ENCODE measurements at places on chromosomes 6 and 20.

- no peak for DNase-seq
These were observed 271.0 kb downstream of the ZNF217 start for GRCh38 chr20:53322651-53323050.

DNA sequence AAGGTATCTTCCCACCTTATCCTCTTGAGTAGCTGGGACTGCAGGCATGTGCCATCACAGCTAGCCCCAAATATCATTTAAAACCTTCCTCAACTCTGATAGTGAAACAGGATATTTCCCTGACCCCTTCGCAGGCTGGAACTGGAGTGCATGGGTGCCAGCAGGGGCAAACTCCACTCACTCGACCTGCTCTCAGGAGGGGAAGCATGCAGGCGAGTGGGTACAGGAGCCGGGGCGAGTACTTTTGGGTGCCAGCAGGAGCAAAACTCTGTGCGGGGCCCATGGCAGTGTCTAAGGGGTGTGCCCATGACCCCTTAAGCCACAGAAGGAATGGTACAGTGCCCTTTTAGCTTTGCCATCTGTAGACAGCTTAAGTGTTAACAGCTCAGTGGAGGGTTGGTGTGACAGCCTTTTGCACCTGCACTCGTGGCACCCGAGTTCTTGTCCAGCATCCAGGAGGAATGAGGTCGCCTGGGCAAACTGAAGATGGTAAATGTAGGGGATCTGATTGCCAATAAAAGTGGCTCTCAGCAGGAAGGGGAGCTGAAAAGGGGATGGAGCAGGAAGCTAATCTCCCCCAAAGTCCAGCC lies 155.1 kb downstream of the CDK19 start:
- no peak for DNase-seq

DNA sequence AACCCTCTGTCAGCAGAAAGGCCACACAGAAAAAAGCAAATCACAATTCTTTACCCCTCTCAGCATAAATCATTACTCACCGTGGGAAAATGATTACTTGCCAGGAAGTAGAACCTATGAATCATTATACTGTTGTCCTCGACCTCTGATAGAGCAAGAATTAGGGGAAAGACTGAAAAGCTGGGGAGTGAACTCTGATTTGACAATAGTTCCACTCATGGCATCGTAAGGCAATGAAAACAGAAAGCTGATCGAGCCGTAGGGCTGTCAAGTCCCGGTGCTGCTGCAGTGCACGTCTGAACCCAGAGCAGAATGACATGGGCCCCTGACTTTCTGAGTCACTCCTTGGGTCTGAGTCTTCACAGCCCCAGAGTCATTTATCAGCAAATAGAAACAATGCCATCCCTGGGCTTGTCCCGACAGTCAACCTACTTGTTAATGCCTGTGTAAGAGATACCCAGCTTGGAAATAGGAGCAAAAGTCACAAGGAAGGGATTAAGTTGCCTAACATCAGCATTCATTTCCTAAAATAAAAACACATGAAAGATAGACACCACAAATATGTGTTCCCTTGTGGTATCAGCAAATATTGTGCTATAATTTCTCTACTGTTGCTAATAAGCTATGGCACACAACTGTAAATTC lies 224.8 kb upstream of the MARCKS start:
- DNase-seq: no peak

DNA sequence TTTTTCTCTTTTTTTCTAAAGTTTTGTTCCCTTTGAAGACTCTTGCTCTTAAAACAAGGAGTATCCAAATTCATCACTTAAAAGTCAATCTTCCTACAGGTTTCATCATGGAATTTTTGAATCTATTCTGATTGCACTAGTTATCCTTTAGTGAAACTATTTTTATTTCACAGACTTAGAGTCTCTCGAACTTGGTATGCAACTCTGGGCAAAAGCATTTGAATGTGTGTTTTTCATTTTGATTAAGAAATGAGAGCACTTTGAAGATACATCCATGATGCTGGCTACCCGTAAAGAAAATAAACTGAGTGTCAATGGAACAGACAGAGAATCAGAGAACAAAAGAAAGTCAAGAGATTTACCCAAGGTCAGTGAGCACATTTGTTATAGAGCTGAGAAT lies 586.5 kb downstream of the EPM2A start:
- DNase-seq: no peak

- peak; percentile 13 for DNase-seq
These were observed 21.5 kb downstream of the EZR start for GRCh38 chr6:158797331-158798310.

- no peak for DNase-seq
These were observed 29.0 kb downstream of the ANGPT4 start for GRCh38 chr20:887137-887536.

GRCh38 chr6:17506531-17506930 lies 93.6 kb upstream of the FAM8A1 start:
- no peak for DNase-seq

DNA sequence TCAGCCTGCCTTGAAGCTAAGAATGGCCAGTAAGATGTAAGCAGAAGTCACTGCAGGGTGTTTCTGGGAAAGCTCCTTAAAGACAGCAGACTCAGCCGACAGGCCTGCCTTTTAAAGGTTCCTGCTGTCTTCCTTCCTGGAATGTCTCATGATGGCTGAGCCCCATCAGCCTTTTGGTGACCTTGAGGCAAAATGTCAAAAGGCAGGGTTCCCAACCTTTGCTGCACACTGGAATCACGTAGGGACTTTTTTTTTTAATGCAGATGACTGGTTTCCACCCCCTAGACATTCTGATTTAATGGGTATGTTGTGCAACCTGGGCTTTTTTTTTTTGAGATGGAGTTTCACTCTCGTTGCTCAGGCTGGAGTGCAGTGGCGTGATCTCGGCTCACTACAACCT lies 11.6 kb downstream of the MDGA1 start:
- no peak for DNase-seq

DNA sequence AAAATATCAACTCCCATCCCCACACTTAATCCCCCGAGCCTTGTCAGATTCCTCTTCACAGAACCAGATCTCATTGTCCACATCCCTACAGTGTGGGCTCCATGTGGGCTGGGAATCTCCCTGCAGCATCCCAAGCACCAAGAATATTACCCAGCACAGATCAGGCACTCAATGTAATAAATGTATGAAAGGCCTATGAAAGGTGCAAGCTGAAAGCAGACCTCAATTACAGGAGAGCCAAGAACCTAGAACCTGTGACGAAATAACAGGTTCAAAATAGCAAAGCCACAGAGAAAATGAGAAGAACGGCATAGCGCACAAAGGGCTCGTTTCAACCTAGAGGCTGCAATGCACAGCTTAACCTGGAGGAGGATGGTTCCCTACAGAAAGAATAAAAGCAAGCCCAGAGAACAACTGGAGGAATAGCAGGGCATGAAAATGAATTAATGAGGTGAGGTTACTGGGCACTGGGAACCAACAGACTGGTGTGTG lies 3.1 kb downstream of the SLC23A2 start:
- DNase-seq: no peak

DNA sequence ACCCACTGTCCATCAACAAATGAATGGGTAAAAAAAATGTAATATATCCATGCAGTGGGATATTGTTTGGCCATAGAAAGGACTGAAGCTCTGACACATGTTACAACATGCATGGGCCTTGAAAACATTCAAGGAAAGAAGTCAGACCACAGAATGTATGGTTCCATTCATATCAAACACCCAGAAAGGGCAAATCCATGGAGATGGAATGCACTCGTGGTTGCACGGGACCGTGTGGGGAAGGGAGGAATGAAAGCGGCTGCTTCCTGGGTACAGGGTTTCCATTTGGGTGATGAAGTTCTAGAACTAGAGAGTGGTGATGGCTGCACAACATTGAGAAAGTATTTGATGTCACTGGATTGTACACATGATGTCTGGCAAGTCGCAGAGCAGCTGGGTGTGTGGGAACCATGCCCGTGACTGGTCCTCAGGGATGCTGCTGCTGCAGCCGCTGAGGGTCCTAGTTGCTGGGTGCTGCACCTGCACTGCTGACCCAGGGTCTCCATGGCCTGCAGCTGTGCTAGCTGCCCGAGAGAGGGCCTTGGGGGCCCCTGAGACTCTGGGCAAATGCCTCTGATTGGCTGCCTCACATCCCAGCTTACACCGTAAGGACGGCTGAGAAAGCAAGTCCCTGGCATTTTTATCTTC lies 220.3 kb downstream of the NRN1 start:
- DNase-seq: no peak

DNA sequence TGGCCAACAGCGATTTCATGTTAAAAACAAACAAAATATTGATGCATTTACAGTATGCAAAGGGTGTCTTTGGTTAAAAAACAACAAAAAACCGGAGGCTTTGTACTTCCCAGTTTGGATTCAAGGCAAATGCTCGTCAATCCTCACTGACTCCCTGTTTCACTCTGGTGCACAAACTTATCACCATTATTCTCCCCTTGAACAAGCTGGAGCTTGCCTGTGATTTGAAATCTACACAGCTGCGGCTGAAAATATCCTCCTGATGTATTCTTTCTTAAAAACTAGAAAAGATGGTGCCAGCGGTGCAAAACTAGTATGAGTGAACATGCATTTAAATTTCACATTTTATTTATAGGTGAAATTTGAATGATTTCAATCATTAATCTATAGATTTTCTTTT lies 3.3 kb downstream of the PERP start:
- no peak for DNase-seq

DNA sequence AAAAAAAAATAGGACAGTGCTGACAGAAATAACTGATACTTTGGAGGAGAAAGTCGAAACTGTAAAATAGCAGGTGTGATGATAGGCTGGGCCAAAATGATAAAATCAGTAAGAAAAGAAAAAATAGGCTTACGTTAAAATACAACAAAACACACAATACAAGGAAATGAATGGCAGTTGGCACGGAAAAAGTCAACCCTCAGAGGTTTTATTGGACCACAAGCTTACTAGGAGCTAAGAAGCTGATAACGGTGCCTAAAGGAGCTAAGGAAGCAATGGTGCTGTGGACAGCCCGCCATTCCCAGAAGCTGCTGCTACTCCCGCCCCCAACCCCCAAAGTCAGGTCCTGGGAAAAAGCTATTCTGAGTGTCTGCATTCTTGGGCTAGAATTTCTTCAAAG lies 55.9 kb upstream of the RNF146 start:
- DNase-seq: no peak

- no peak for DNase-seq
These were observed 205.6 kb downstream of the ALDH8A1 start for GRCh38 chr6:134744301-134744700.

GRCh38 chr20:22282696-22283095 lies 301.7 kb downstream of the FOXA2 start:
- no peak for DNase-seq

All from muscle of back (tissue), 13 donors.